ENCODE measurements at places on chromosomes 13 and 19.
A peak's percentile ranks its signal among the peaks of the same experiment; 100 is the strongest.

GRCh38 chr13:81591528-81592220 lies 1250.7 kb upstream of the SPRY2 start:
- DNase-seq: no peak

- no peak for DNase-seq
These were observed 2.1 kb downstream of the P2RY11 start for GRCh38 chr19:10113592-10113963.

GRCh38 chr13:30394751-30395191 lies 27.5 kb upstream of the UBE2L5 start:
- no peak for DNase-seq

GRCh38 chr19:54477650-54478049 lies 4.6 kb upstream of the CDC42EP5 start:
- no peak for DNase-seq

- no peak for DNase-seq
These were observed 33.8 kb upstream of the LRRC4B start for GRCh38 chr19:50602089-50602422.

GRCh38 chr19:51341066-51341465 lies 873 bp downstream of the VSIG10L start:
- DNase-seq: no peak

DNA sequence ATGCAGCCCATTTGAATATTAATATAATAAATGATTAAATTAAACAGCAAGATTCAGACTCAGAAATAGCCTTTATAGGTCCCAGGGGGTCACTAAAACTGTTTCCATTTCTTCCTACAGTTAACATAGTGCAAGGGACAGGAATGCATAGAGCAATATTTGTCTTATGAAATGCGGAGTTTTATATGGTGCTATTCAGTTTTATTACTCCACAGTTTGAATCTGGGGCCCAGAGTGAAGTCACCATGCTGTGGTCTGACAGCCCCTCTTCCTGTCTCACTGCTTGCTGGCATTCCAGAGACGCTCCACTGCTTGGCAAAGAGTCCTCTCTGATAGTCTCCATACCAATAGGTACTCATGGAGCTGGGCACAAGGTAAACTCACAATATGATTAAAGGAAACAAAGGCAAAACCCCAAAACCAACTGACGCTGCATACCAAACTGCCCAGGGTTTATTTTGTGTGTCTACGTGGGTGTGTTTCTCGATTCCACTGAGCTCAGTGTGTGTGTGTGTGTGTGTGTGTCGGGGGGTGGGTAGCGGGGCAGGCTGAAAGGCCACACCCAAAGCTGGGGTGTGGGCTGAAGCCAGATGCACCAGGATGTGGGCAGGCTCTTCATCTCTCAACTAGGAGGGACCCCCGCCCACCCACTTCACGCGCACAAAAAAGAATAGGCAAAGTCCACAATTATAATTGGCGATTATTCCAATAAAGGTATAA lies 277.9 kb downstream of the TSHZ3 start:
- DNase-seq: no peak

DNA sequence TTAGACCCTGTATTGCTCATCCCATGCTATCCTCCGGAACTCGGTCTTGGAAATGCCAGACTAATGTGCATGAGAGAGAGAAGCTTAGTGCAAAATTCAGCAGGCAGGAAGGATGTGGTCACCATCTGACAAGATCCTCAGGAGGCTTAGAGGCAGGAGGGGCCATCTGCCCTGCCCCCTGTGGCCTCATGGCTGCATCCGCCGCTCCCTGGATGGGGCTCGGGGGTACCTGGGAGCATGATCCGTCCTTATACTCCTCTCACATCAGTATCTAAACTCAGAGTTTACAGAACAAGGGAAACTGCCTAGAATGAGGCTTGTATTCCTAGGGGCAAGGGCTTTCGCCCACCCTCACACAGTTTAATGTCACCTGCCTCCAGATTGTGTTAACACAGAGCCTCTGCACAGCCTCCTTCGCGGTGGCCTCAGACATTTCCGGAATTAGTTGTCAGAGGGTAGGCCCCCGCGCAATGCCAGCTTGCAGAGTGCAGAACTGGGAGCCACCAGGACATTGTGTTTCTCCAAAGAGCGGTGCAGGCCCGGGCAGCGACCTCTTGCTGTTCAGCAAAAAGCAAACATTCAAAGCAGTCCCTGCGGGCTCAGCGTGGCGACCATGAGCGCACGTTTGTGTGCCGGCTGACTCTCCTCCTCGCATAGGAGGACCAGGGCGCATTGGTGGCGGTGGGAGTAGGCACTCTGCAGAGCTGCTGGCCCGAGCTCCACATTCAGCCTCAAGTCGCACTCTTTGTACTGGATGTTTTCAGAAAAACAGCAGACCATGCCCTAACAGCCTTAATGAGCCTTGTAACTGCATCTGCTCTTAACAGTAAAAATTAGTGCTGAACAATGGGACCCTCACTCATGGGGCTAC lies 39.1 kb downstream of the GPR12 start:
- peak; percentile 10 for DNase-seq

DNA sequence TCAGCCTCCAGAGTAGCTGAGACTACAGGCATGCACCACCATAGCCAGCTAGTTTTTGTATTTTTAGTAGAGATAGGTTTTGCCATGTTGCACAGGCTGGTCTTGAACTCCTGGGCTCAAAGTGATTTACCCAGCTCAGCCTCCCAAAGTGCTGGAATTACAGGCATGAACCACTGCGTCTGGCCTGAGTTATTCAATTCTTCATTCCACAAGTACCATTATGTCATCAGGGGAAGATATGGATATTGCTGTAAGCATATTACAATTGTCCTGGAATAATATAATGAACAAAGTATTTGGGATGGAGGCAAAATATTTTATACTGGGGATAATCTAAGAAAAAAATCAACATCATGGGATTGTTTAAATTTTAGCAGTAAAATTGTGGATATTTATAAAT lies 646.0 kb upstream of the SLITRK6 start:
- DNase-seq: no peak

DNA sequence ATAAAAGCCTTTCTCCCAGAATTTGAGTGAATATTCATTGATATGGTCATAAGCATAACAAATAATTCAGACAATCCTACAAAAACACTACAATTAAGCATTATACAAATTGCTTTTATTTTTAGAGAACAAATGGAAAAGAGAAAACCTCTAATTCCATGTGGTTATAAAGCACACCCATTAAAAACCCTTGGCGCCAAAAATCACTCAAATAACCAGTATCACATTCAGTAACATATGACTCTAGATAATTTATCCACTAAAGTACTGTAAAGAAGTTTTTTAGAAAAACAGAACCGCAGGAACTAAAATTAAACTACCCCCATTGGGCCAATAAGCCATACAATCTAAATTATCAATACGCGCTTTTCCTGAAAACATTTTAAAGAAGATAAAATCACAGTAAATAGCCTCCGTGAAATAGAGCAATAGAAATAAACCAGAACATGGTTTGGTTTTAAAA lies 569 bp downstream of the LCP1 start:
- no peak for DNase-seq

DNA sequence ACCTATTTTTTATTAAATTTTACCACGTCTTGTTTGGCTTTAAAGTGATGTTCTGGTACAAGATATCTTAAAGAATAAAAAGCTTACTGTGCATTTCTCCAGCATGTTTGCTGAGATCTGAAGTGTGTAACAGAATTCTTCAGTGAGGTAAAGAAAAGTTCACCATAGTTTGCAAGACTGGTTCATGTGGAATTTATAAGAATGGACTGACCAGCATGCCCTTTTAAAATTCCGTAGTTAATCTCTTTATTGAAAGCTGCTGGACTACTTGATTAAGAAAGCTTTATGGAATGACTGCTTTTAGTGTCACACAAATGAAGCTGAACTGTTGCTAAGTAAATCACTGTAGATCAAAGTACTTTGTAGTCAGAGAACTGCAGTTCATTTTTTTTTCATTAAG lies 119.2 kb downstream of the GPC6 start:
- no peak for DNase-seq

DNA sequence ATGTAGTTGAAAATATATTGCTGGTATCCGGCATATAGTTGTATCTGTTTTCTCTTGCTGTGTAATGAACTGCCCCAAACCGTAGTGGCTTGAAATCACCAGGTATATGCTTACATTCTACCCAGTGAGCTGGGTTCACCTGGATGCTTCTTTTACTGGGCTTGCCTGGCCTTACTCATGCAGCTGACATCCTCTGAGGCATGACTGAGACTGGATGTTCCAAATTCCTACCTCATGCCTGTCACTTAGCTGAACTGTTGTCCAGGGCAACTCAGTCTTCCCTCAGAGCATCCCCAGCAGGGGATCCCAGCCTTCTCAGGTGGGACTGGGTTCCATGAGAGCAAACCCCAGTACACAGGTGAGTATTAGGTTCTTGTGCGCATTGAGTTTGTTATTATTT lies 66.8 kb downstream of the IFT88 start:
- no peak for DNase-seq

- no peak for DNase-seq
These were observed 462.5 kb upstream of the SLITRK5 start for GRCh38 chr13:87208636-87209035.

- no peak for DNase-seq
These were observed 952.4 kb downstream of the PCDH17 start for GRCh38 chr13:58583966-58584365.

Data from stimulated activated CD4-positive, alpha-beta T cell treated with anti-CD3 and anti-CD28 coated beads, Interleukin-4, amount 100 ng/mL, for 48 hours (primary cell).